NB4 (cell line): ENCODE measurements at places on chromosomes 1 and 21.

DNA sequence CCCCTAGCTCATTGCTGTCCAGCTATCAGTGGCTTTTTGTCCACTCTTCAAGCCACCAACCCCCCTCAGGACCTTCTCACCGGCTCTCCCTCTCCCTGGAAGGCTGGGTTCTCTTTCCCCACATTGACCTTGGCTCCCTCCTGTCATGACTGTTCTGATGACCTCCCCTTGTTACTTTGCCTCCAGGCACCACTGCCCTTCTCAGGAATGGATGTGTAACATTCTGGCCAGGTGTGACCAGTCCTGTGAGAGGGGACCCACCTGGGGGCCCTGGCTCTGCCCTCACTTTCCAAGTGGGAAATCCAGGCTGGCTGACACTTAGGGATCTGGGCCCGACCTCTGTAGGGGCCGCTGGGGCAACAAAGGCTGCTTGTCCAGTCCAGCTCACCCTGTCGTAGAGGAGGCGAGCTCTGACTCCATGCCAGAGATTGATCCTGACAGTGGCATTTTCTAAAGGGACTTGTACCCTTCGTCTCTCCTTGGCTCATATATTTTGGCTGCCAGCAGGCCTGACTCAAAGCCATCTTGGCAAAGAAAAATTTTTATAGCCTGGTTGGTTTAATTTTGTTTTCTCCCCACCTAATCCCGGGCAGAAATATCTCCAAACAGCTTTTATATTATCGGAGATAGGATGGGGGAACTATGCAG is 37.9 kb upstream of the USP24 start:
- no peak for DNase-seq

DNA sequence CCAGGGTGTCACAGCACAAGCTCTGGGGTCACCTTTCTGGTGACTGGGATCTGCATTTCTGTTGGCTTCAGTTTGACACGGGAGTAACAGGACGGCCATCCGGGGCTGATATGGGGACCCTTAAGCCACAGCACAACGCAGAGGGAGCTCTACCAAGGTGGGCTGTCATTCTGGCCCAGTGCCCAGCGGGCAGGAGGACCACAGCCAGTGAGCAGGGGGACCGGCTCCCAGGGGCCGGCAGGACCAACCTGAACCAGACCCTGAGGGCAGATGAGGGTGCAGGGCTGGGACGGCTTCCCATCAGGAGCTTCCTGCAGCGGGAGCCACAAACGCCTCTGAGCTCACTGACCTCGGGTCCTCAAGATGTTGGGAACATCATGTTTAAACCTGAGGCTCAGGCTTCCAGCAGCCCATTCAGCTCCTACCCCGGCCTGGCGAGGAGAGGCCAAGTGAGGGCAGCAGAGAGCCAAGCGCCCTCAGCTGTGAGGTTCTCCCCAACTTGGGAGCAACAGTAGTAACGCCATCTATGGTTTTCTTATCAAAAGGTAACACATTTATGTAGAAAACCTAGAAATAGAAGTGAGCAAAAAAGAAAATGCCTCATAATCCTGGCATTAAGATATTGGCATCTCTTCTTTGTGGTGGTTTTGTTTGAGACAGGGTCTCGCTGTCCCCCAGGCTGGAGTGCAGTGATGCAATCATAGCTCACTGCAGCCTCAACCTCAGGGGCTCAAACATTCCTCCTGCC is 26.8 kb downstream of the TMEM201 start:
- peak; percentile 73 for DNase-seq

- no peak for DNase-seq
Measured at GRCh38 chr1:81832573-81832972, 31.8 kb downstream of the ADGRL2 start.

DNA sequence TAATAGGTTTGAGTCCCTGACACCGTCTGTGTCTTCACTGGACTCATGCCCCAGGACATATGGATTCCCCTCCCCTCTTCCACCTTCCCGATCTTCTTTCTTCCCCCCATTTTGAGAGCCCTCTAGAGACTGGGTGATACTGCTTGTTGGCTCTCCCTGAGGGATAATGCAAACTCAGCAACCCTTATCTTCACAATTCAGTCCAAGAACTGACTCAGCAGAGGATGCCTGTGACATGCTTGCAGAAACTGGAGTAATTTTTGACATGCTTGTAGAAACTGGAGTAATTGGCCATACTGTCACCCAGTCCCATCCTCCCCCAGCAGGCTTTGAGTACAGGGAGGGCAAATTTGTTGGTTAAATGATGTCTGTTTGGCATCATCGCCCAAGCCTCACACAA is 127.6 kb upstream of the CTTNBP2NL start:
- no peak for DNase-seq

DNA sequence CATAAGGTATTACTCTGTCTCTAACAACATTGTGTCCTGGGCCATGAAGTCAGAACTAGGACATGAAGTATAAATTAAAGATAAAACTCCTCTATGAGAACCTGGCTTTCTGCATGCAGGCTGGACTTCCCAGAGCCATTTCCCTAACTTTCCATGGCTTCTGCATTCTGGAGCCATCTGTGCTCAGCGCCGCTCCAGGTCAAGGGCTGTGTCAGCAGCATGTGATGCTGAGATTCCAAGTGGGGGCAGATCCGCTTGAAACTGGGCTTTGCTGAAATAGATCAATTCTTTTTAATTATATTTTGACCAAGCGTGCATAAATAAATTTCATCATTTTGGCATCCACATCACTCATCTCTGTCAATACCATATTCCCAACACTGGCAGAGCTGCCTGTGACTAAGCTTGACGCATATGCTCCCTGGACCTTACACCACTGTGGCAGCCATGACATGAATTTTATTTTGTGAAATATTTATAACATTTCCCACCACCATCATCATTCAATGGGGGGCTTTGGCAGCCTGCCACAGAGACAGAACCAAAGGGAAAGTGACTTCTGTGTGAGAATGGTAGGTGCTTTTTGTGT is 110.4 kb upstream of the KCNK1 start:
- no peak for DNase-seq

DNA sequence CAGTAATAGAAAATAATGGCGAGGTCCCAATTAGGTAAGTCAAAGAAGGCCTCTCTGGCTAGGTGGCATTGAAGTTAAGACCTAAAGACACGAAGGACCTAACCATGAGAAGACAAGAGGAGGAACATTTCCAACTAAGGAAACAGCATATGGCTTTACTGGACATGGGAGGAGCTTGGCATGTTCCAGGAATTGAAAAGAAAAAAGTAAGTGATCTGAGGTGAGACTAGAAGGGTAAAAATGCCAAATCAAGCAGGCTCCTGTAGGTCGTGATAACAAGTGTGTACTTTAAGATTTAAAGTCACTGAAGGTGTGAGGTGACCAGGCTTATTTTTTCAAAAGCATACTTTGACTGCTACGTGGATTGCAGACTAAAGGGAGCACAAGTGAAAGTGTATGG is 13.4 kb upstream of the CLCC1 start:
- no peak for DNase-seq
